ENCODE measurements at places on chromosomes 6 and 20.

- DNase-seq: no peak
Measured at GRCh38 chr6:164531736-164532135, 777.7 kb downstream of the C6orf118 start.

GRCh38 chr20:1335961-1336698 lies 7.2 kb upstream of the SDCBP2 start:
- DNase-seq: no peak

DNA sequence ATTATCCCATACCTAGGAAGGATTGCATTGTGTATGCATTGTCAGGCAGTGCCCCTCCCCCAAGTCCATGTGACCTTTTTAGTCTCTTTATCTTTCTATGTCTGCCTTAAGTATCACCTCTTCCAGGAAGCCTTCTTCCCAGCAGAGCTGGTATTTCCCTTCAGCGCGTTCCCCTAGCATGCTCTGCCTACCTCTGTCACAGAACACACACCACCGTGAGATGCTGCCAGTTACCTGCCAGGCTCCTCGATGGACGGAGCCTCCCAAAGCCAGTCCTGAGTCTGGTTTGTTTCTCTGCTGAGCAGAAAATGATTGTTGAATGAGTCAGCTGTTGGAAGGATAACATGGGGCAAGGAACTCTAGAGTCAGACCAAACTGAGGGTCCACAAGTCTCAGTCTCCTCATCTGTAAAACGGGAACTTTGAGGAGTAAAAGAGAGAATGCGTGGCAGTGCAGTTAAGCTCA lies 11.3 kb upstream of the ZNF335 start:
- DNase-seq: no peak

DNA sequence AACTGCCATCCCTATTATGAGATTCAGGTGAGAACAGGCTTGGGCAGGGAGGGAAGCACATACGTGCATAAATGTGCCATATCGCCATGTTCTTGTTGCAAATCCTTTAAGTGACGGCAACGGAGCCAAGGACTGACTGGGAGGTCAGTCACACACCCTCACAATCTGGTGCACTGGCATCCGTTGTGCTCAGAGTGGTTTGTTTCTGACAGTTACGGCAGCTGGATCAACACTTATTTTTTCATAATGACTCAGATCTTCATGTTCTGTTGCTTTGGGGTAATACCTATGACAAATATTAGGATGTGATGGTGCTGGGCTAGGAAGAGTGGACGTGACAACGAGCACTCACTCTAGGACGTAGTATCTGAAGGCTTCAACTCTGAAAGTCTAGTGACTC lies 56.2 kb upstream of the PREP start:
- DNase-seq: no peak

GRCh38 chr6:158287047-158287446 lies 25.2 kb upstream of the TULP4 start:
- no peak for DNase-seq

GRCh38 chr6:117079951-117080350 lies 185.4 kb upstream of the VGLL2 start:
- no peak for DNase-seq

DNA sequence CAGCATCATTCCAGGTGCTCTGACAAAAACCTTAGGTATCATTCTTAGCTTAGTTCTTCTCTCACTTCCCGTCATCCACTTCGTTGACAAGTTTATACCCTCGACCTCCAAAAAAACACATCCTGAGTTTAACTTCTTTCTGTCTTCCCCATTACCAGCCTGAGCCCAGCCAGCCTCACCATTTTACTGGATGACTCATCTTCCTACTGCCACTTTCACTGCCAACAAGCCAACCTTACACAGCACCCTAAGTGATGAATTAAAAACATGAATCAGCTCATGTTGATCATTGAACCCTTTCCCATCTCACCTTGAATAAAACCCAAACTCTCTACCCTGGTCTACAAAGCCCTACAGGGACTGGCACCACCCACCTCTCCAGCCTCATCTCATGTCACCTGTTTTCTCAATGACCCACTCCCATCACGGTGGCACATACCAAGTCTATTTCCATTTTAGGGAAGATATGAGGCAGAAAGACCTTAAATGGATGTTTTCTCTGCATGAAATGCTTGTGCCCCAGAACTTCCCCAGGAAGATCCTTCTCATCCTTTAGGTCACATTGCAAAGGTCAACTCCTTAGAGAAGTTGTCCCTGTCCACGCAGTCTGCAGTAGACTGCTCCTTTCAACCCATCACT lies 9.9 kb upstream of the UST start:
- DNase-seq: no peak

GRCh38 chr6:101747160-101747559 lies 353.7 kb downstream of the GRIK2 start:
- DNase-seq: no peak

DNA sequence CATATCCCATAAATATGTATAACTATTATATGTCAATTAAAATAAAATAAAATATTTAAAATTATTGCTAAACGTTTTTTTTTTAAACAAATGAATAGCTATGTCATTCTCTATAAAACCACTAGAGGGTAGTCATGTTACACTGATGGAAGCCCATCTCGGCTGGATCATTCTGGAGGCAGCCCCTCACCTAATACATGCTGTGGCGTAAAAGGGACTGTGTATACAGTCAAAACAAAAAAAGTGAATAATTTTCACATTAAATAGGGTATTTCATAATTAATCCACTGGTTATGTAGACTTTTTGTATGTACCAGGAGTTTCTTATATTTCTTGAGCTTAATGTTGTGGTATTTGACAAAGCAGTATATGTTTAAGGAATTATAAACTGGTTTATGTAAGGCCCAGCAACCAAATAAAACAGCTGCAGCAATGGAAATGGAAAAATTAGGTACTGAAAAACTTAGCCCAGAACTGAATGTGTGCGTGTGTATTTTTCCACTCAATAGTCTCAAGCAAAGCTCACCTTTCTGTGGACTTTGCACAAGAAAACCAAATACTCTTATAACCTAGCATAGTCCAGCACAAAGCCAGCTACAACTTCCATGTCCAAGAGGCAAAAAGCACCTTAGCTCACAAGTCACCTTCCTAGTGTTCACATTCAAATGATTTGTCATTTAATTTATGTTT lies 81.7 kb downstream of the COL9A1 start:
- DNase-seq: peak; percentile 3

- no peak for DNase-seq
Measured at GRCh38 chr6:159695984-159696383, 2.9 kb upstream of the SOD2 start.

DNA sequence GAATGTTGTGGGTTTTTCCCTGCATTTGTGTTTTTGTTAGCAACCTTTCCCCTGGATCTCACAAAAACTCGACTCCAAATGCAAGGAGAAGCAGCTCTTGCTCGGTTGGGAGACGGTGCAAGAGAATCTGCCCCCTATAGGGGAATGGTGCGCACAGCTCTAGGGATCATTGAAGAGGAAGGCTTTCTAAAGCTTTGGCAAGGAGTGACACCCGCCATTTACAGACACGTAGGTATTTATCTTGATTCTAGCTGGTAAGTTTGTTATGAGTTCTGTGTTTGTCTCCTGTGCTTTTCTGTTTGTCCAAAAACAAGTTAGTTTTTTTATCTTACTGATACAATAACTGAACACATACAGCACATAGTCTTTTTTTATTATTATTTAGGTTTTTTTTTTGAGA lies 3.0 kb downstream of the SLC25A27 start:
- no peak for DNase-seq

DNA sequence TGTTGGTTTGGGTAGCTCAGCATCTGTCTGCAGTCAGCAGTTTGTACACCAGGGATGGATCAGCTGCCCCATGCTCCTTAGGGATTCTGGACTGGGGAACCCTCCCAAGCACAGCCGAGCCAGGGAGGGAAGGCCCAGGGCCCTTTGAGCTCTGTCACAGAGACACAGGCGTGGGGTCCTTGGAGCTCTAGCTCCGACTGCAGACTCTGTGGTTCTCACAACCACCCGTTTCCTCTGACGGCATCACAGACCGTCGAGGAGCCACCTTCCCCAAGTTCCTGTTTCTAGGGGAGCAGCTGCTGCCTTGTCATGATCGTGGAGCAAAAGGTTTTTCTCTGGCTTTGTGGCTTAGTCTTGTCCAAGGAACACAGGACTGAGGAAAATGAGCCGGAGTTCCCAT lies at the start of gene SLA2:
TSS of gene SLA2 (minus strand) at position 199 of the 400 bp plus-strand sequence. CDS start 4,861 bp downstream, outside the sequence.
- no peak for DNase-seq

DNA sequence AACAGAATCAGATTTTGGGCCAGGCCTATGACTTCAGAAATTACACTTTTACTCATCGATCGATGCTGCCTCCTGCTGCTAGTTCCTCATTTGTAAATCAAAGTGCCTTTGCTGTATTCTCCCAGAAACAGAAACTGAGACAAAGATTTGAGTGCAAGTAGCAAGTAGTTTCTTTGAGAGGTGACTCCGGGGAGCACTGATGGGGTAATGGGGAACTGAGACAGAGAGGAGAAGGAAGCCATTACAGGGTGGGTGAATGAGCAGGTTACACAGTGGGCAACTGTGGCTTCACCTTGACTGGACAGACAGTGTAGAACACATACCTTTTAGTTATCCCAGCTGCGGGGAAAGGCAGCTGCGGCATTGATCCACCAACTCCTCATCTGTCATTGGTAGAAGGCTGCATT lies 9.7 kb upstream of the CD40 start:
- no peak for DNase-seq

- no peak for DNase-seq
Measured at GRCh38 chr6:129621252-129621651, 88.7 kb downstream of the ARHGAP18 start.

GRCh38 chr20:47055699-47056369 lies 161.2 kb downstream of the EYA2 start:
- DNase-seq: no peak

- DNase-seq: no peak
Measured at GRCh38 chr6:158680481-158680880, 30.6 kb downstream of the SYTL3 start.

DNA sequence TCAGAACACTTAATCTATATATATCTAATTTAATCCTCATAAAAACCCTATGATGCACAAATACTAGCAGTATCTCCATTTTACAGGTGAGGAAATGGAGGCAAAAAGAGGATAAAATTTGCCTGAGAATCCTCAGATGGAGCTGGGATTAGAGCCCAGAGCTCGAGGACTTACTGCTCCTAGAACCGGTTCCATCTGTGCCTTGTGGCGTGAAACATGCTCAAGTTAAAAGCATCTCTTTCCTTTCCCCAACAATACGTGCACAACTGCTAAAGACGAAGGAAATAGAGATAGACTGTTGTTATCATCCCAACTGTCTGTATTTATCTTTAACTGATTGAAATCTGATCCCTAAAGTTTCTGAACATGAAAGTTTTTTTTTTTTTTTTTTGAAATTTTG lies 367.6 kb upstream of the SOX4 start:
- no peak for DNase-seq

GRCh38 chr6:53230775-53231467 lies 82.3 kb upstream of the GCM1 start:
- DNase-seq: no peak

GRCh38 chr6:162651505-162651904 lies 76.1 kb downstream of the PRKN start:
- no peak for DNase-seq

GRCh38 chr6:143553337-143553736 lies 41.8 kb upstream of the FUCA2 start:
- no peak for DNase-seq

- no peak for DNase-seq
Measured at GRCh38 chr6:35810971-35811698, 6.0 kb downstream of the LHFPL5 start.

DNA sequence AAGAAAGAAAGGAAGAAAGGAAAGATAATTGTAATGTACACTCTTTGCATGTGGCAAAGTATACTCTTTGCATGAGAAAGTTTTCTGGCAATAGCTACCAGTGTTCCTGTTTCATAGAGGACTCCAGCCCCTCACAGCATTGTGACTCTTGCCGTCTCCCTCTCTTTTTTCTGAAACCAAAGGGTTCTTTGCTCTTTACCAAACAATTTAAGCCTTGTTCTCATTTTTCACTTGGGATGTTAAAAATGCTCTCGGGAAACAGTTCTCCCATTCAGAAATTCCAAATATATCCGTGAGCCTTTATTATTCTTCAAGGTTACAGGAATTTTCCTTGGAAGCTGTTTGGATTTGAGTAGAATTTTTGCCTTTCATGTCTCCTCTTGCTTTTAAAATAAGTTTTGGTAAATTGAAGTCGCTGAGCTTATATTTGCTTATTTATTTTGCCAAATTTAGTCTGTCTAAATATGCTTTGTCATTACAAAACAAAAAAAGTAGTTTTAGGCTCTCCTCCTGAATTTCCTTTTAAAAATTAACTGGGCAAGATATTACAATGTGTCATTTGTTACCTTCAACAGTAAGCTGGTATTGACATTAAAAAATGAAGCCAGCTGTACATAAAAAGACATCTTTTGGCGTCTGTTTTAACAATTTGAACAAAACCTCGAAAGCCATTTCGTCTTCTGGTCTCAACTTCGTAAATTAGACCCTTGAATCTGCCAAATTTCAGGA lies 103.8 kb upstream of the ARMC2 start:
- DNase-seq: no peak

DNA sequence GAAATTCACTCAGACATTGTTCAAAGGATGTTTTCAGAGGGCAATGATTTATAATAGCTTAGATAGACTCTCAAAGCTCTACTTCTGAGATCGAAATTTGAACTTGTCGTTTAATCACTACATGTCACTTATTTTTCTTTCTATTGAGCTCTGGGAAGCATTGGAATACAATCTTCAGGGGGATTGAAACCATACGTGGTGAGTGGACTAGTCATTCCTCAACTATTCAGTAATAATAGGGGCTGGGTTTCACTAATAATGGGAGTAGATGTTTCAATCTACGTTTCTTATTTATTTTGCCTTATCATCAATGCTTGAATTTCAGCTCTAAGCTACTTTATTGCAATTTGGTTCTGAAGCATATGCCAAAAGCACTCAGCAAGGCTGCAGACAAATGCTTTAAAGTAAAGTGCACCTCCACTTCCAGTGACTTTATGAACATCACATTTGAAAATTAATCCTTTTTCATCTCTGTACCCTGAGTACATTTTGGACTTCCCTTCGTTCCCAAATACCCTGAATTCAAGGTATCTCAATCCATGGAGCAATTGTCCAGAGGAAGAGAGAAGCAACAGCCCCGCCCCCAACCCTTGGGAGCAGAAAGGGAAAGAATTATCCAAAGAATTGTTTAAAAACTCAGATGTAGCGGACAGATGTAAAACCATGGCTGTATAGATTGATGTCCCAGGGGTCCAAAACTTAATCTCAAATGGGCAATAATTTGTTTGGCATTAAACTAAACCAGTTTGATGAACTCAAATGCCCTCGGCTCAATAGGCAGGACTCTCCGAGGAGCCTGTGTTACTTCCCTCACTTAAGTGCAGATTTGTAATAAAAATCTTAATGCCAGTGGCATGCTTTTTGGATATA lies 68.1 kb downstream of the HFE start:
- no peak for DNase-seq

GRCh38 chr6:8192067-8192466 lies 89.7 kb upstream of the EEF1E1 start:
- DNase-seq: no peak

- no peak for DNase-seq
Measured at GRCh38 chr20:20150241-20150640, 97.9 kb downstream of the CFAP61 start.

GRCh38 chr6:135972586-135972985 lies 121.1 kb downstream of the PDE7B start:
- DNase-seq: no peak

- DNase-seq: no peak
Measured at GRCh38 chr20:10984913-10985312, 311.1 kb upstream of the JAG1 start.
